Stimulated activated CD8-positive, alpha-beta memory T cell treated with anti-CD3 and anti-CD28 coated beads, Interleukin-7, amount 100 ng/mL, for 4 hours (primary cell): ENCODE measurements at places on chromosomes 16 and 17.
A peak's percentile ranks its signal among the peaks of the same experiment; 100 is the strongest.

DNA sequence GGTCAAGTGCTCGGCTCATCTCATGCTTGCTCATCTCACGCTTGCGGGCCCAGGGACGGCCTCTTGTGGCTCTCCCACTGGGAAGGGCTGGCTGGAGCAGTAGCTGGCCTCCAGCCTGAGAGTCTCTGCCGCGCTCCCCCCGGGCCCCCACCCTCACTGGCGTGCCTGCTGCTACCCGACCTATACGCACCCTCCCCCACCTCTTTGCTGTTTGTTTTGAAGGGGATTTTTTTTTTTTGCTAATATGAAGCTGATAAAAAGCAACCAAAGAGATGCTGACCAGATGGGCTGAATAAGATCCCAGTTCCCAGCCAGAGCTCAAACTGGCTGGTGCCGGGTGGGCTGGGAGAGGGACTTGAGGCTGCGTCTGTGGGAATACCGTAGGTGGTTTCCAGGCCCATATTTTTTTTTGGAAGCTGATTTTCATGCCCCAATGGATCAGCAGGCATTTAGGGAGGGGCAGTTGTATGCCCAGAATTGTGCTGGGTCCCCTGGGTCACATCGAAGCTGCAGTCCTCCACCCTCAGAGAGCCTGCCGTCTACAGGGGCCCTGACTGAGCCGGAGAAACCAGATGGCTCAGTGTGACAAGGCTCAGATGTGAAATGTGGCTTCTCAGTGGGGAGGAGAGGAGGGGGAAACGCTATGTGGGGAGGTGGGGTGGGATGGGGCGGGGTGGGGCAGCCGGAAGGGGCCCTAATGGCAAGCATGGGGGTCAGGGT lies 115.0 kb downstream of the RAP1GAP2 start:
- DNase-seq, result no peak

- DNase-seq, result no peak
Observed at GRCh38 chr17:27379888-27380533, 76.2 kb upstream of the KSR1 start.

GRCh38 chr17:49834118-49834743 lies 13.6 kb downstream of the TAC4 start:
- no peak for DNase-seq

DNA sequence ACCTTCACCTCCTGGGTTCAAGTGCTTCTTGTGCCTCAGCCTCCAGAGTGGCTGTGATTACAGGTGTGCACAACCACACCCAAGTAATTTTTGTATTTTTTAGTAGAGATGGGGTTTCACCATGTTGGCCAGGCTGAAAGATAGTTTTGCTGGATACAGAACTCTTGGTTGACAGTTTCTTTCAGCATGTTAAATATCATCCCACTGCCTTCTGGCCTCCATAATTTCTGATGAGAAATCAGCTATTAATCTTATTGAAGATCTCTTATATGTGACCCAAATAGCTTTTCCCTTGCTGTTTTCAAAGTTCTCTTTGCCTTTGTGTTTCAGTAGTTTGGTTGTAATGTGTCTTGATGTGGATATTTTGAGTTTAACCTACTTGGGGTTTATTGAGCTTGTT lies 50.3 kb upstream of the BRD7 start:
- no peak for DNase-seq

- peak; percentile 12 for DNase-seq
Observed at GRCh38 chr16:85800321-85800669, 800 bp downstream of the COX4I1 start.

GRCh38 chr16:35746281-35746962 lies 2287.0 kb downstream of the TP53TG3F start:
- no peak for DNase-seq

DNA sequence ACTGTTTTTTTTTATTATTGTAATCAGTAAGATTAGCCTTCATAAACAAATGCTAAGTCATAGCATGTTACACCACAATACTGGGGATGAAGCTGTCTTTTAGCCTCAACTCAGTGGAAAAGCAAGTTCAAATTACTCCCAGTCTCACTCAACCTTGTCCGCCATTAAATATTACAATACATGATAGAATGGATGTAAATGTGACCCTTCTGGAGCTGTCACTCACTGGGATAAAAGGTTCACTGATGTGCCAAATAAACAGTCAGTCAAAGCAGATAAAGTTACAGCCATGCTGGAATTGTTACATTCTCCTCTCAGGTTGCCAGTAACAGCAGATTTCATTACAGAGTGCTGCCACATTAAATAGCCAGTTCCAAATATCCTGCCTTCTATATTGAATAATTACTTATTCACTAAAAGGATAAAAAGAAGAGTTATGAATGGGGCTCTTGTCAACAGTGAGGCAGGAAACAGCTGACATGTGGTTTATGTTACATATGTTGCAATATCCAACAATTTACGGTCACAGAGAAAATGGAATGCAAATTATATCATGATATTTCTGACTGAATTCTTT lies 53.4 kb downstream of the BRIP1 start:
- no peak for DNase-seq

DNA sequence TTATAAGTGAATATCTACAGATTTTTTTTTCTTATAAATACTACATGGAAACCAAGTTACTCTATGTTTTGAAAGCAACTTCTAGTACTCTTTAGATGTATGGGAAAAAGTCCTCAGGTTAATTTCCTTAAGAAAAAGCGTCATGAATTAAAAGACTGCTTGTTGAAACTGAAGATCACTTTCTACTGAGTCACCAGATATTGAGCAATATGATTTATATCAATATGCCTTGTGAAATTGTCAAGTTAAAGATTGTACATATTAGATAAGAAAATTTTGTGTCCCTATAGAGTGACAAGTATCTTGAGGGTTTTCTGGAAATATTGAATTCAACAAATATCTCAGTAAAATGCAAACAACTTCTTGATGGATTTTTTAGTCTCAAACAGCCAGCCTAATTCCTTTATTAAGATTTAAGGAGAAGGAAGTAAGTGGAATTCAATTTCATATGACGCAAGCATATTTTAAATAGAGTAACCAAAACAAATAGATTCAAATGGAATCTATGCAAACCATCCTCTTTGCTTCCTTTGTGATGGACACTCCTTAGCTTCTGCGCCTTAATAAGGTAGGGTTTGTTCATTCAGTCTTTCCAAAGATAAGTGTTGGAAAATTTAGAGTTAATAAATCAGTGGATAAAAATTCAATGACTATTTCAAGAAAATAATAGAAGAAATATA lies 16.6 kb downstream of the KRT12 start:
- no peak for DNase-seq

DNA sequence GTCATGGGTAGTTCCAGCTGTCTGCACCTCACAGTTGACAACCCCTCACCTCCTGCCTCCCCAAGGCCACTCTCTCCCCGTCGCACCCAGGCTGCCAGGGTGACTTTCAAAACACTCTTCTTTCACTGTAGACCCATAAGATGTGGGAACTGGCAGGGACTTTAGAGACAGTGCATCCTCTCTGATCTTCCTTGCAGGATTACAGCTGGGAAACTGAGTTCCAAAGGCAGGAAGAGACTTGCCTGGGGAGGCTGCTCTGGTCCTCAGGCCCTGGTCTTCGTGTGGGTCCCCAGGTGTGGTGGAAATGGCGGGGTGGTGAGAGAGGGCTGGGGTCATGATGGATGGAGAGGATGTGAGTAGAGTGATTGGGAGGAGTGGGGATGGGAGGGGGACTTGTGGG lies 21.9 kb upstream of the NKD1 start:
- no peak for DNase-seq
